ENCODE measurements at places on chromosomes 12 and 14.

GRCh38 chr12:47276253-47276620, 196.5 kb upstream of the AMIGO2 start:
- DNase-seq = no peak

DNA sequence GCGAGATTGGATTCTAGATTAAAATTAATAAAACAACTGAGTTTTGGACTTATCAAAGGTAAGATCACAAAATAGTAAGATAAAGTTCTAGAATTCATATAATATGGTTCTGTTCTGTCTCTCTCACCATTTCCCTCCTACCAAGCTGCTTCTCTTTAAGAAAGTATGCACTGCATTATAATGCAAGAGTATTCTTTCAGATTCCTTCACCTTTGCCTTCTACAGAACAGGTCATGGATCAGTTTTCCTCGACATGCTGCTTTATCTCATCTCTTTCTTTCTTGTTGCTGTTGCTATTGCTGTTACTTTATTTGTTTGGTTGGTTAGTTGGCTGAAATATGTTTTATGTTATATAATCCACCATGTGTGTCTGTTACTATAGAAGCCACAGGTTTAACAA, 357.0 kb downstream of the NAV3 start:
- DNase-seq = no peak

- DNase-seq = no peak
Observed at GRCh38 chr12:128793701-128794100, 30.1 kb downstream of the SLC15A4 start.

GRCh38 chr12:107458163-107458562, 227.4 kb upstream of the PWP1 start:
- DNase-seq = no peak

GRCh38 chr14:50516091-50516490, 16.3 kb downstream of the MAP4K5 start:
- DNase-seq = no peak

DNA sequence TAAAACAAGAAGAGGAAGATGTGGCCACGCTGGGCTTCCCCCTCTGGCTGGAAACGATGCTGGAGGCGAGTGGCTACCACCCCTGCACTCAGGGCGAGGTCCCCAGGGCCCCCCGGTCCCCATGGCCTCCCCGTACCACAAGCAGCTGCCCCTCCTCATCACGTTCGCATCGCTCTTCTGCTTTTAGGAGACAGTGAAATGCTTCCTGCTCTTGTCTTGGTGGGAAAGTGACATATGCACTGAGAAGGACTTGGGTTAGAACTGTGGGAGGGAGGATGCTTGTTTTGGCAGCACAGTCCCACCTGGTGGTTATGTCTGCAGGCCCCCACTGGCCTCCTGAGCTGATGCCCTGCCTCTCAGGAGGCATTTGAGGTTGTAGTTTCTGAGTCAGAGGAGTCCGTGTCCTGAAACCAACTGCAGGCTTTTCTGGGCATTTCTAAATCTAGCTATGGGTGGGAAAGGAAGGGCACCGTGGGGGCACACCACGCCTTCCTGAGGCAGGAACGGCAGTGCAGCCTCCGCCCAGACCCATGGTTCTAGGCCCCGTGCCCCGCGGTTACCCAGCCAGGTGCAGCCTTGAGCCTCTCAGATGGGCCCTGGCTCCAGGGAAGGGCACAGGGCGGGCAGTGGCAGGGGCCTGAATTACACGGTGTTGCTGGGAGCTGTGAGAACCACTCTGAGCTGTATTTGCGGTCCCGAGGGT, 139.3 kb downstream of the ADGRD1 start:
- DNase-seq = peak; percentile 52

DNA sequence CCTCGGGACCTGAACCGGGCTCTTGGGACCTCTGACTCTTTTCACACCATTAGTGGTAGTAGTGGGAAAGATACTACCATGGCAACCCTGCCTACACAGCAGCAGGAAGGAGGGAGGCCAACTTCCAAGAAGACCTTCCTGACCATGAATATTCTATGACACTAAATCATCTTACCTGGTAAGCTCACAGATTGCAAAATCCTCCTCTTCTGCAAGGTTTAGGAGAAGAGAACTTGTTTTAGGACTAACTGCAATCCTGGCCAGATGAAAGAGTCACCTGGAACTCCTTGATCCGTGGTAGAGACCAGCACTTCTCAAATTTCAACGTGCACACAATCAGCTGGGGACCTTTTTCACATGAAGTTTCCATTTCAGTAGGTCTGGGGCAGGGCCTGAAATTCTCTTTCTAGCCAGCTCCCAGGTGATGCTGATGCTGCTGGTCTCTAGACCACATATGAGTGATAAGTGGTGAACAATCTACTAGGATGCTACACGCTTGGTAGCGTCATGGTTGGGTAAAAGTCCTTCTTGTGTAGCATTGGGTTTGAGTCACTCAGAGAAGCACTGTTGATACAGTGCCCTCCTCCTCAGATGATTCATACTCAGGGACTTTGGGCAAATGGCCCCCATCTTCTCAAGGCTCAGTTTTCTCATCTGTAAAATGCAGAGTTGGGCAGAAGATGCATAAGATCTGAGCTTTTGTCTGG, 35.6 kb upstream of the FICD start:
- no peak for DNase-seq

DNA sequence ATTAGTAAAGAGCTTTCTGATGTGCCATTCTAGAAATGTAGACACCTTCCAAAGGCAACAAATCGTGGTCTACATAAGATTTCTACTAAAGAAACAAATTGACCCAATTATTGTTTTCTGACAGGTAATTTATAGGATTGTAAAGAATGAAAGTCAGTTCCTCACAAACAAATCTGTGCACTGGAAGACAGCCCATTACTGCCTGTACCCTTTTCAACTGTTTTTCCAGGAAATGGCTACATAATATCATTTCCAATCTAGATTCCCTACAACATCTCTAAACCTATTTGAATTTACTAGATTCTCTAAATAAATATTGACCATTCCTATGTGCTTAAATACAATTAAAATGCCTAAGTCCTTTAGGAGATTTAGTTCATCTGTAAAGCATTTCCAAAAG, 939.1 kb downstream of the FSCB start:
- no peak for DNase-seq

- DNase-seq = peak; percentile 4
Observed at GRCh38 chr12:50637870-50638481, 125.9 kb upstream of the ATF1 start.

DNA sequence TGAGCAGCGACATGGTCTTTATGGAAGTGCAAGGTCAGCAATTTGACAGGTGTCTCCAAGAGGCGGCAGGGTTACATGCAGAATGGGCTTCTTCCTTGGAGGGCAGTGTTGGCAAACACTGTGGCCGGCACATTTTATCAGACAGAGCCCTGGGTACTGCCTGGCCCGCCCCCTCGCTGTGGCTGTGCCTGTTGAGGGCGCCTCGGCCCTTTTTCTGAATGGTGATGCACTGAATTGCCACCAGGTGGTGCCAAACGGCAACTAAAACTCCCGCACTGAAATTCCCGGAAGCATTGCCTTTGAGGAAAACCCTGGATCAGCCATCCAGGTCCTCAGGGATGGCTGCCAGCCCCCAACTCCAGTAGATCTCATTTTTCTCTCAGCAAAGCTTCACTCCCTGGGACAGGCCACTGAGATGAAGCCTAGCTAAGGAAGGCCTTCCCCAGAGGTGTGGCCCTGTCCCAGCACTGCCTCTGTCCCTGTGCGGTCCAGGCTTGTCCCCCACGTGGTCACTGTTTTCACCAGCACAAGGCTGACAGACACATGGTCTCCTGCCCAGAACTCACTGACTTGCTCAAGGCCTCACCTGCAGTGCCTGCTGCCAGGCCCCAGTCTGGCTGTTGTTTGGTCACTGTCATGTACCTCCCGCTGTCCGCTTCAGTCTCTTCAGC, 73.6 kb downstream of the TESC start:
- no peak for DNase-seq

DNA sequence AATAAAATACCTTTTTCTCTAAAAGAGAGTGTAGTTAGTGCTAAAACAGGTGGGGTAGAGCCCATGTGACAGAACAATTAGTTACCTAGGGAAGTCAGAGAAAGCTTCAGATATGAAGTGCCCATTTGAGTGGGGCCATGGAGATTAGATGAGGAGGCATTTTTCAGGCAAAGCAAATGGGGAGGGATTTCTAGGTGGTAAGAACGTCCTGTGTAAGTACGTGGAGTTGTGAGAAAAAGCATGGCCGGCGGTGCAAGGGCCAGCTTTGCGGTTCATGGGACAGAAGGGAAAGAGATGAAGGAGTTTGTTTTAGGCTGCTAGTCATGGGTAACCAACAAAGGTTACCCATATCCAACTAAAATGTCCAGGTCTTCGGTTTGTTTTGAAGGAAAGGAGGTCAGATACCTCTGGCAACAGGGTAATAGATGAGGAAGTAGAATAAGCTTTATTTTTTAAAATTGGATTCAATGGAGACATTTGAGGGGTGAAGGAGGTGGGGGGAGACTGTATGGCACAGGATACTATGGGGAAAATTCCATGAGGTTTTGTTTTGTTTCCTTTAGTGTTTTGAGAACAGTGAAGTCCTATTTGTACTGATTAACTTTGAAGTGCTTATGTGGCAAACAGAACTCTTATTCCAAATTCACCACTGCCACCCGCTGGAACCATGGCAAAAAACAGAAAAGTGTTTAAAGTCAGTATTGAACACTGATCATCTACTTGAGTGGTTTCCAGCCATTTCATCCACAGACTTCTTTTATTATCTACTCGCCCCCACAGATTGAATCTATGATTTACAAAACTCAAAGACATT, 10.0 kb upstream of the SNRPF start:
- DNase-seq = no peak

- DNase-seq = no peak
Observed at GRCh38 chr12:69239922-69240630, 707 bp downstream of the CPSF6 start.

DNA sequence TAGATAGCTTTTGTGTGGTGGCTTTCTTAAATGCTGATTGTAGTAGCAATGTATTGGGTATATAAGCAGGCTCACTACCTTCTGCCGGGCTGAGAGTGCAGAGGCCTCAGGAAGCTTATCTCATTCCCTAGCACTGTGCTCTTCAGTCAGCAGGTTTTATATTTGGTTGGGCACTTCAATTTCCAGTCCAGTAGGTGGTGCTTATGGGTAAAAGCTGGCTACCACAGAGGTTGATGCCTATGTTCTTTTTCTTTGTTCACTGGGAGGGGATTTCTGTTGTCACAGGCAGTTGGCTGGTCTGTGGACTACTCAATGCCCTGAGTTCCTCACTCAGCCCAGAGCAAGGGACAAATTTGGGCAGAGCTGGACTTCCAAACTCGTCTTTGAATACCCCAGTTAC, 43.0 kb upstream of the GLIPR1 start:
- DNase-seq = no peak

DNA sequence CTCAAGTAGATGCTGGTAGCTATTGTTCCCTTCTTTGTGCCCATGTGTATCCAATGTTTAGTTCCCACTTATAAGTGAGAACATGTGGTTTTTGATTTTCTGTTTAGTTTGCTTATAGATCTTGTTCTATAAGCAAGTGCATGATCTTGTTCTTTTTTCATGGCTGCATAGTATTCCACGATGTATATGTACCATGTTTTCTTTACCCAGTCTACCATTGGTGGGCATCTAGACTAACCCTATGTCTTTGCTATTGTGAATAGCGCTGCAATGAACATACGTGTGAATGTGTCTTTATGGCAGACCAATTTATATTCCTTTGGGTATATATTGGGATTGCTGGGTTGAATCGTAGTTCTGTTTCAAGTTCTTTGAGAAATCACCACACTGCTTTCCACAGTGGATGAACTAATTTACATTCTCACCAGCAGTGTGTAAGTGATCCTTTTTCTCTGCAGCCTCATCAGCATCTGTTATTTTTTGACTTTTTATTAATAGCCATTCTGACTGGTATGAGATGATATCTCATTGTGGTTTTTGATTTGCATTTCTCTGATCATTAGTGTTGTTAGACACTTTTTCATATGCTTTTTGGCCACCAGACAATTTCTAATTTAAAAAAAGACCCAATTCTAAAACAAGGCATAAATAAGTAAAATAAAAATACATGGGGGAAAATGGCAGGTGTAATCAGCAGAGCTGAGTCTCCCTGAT, 50.6 kb downstream of the CPM start:
- no peak for DNase-seq

Data from SIG-M5 (cell line).